ENCODE measurements at places on chromosomes 2 and 18. TPM values are rescaled to one million over a fixed set of nuclear protein-coding genes. Genes with fewer than 3 reads are reported as not detected.

HOXD3 gene
- total RNA-seq, result not detected

TUBA4B gene
- total RNA-seq, result not detected

HRH4 gene
- total RNA-seq, result 0.34 TPM

SCG2 gene
- total RNA-seq, result not detected

SP140 gene
- 51.2 TPM for total RNA-seq

DNAJC5G gene
- total RNA-seq, result not detected
